ENCODE measurements at places on chromosomes 5 and 9.

DNA sequence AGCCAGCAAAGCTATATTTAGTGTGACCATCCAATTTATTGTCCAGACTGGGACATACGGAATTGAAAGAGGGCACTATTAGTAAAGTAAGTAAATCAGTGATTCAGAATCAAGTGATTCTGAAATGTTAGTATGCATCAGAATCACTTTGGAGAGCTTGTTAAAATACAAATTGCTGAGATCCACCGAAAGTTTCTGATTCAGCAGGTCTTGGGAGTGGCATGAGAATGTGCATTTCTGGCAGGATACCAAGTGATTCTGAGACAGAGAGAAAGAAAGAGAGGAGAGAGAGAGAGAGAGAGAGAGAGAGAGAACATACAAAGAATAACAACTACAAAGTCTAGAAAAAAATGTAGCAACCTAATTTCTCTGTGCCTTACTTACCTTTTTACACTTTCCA, 65.4 kb upstream of the ASTN2 start:
- DNase-seq = no peak

GRCh38 chr9:117535434-117535833, 120.6 kb upstream of the ASTN2 start:
- DNase-seq = no peak

- DNase-seq = no peak
Measured at GRCh38 chr9:34246453-34246852, 67.6 kb downstream of the UBAP1 start.

DNA sequence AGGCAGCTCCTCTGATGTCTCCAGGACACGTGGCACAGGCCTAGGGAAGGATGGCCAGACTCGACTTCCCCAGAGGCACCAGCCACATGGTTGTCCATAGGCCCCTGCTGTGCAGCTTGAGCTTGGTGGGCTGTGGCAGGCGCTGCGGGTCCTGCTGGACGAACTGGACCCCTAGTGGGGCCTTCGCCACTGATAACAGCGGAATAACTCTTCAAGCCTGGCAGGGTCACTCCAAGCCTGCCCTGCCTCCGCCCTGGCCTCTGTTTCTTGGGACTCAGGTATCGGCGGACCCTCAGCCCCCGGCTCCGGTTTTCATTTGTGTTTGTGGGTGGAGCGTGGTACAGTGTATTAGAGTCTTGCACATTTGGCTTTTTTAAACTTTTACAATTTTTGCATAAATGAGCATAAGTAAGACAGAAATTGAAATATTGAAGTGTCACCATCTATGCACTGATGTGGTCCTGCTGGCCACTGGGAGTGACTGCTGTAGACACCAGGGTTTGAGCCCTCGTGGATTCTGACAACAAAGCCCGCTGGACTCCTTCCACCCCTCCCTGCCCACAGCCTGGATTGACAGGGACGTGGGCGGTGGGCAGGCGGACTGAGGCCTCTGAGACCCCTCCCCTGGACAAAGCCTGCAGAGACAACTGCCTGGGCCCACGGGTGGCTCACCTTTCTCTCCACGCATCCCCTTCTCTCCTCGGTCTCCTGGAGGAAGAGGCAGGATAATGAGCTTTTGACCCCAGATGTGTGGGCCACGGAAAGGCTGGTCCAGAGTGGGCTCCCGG, 3.8 kb downstream of the FCN1 start:
- DNase-seq = no peak

DNA sequence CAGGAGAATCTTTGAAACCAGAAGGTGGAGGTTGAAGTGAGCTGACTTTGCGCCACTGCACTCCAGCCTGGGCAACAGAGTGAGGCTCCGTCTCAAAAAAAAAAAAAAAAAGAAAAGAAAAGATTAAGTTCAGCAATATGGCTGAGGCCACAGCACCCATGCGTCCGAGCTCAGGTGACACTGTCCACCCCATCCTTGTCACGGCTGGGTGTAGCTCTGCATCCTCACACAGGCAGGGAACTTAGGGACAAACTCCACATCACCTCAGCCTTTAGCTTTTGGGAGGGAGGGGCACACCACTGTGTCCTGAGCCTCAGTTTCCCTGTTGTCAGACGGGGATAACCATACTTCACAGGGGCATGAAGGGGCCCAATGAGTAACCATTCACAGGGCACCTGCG, 15.5 kb downstream of the FGD3 start:
- DNase-seq = no peak

GRCh38 chr5:147751156-147751830, 31.2 kb downstream of the JAKMIP2 start:
- DNase-seq = no peak

- no peak for DNase-seq
Measured at GRCh38 chr5:163089926-163090325, 347.5 kb upstream of the CCNG1 start.

GRCh38 chr5:9373571-9373970, 172.3 kb downstream of the SEMA5A start:
- no peak for DNase-seq

- no peak for DNase-seq
Measured at GRCh38 chr9:103281126-103281525, 286.0 kb downstream of the CYLC2 start.

DNA sequence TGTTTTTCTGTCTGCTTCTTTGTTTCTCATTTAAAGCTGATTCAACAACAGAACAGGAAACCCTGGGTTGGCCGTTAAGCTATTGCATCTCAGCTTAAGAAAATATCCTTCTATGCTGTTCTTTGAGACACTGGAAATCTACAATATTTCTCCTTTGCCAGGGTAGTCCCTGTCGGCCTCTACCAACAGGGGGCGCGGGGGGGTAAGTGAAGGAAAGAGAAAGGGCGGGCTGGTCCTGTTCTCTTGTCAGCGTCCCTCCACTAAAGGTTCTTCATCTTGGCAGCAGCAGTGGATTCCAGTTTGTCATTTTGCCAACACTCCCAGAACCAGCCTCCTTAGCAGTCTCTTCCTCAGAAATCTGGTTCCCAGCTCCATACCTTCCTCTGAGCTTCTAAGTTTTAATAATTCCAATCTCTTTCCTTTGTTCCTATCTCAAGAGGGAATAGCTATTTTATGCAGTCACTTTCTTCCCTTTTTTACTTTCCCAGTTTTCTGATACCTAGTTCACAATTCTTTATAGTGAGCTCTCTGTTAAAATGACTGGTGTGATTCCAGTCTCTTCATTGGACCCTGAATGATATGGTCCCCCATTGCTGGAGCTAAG, 222.3 kb downstream of the GLIS3 start:
- DNase-seq = peak; percentile 88

GRCh38 chr9:136173648-136174290, 31.2 kb downstream of the LHX3 start:
- DNase-seq = no peak

GRCh38 chr5:120088836-120089235, 375.3 kb upstream of the PRR16 start:
- no peak for DNase-seq

- DNase-seq = no peak
Measured at GRCh38 chr5:177354711-177355110, 3.0 kb upstream of the RGS14 start.

DNA sequence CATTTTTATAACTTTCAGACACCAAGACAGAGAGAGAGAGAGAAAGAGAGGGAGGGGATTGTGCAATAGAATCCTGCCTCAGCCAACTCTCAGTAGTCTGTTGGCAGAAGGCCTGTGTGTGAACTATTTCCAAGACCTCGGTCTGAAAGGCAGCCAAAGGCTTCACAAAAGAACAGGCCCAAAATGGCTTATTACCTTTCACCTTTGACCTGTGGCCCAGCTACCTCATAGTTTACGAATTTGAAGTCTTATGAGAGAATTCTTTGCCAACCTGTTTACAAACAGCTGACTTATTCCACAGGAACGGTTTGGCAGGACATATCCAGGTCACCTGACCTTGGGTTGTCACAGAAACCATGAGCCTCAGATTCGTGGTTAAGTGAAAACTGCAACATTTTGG, 48.6 kb downstream of the NR2F1-AS1 start:
- peak; percentile 32 for DNase-seq

GRCh38 chr9:89515416-89515815, 17.5 kb upstream of the SEMA4D start:
- no peak for DNase-seq

DNA sequence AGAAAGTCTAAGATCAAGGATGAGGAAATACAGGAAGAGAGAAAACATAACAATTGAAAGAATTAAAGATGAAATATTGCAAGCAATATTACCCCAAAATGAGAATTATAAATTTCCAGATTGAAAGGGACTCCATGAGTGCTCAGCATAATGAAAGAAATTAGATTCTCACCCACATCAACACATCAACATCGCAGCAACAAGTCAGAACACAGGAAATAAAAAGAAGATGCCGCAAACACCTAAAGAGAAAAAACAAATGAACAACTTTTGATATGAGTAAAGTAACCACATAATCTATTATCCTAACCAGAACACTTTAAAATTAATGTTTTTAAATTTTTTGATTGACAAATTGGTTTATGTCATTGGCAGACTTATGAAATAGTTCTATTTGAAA, 318.3 kb upstream of the PTGER4 start:
- DNase-seq = no peak

DNA sequence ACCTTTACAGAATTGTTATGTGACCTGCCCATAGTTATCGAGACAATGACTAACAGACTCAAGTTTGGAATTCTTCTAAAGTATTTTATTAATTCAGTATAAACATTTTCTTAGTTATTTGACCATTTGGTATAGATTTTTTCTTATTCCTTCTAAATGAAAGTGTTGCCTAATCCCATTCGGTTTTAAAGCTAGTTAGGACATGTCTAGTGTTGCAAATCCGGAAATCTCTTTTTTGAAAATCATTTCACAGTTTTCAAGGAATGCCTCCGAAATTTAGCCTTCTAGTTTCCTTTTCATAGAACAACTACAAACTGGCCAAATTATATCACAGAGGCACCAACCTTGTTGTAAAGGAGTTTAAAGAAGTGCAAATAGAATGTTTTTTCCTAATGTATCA, 171.8 kb downstream of the XRCC4 start:
- no peak for DNase-seq

- no peak for DNase-seq
Measured at GRCh38 chr9:33318225-33318624, 27.9 kb downstream of the NFX1 start.

- no peak for DNase-seq
Measured at GRCh38 chr5:127451096-127451495, 66.3 kb upstream of the PRRC1 start.

- DNase-seq = no peak
Measured at GRCh38 chr9:82254646-82255367, 266.2 kb downstream of the SPATA31D1 start.

GRCh38 chr5:136769093-136769492, 403.7 kb upstream of the TRPC7 start:
- no peak for DNase-seq

GRCh38 chr9:76634356-76635054, 129.7 kb upstream of the PCA3 start:
- no peak for DNase-seq

DNA sequence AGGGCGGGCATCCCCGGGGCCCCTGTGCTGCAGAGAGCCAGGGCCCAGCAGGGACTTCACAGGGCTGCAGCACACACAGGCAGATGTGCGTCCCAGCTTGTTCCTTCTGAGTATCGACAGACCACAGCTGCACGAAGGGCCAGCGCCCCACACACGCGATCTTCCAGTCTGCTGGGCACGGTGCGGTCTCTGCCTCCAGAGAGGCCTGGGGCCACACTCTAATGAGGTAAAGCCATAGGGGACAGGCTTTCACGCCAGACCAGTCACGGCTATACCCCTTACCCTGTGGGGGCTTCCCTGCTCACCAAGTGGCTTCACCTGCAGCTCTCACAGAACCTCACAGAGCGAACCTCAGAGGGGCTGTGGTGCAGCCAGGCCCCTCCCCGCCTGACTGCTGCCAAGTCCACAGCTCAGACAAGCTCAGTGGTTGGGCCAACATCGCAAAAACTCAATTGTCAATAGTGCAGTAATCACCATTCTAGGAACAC, 82.2 kb downstream of the SHB start:
- no peak for DNase-seq

- DNase-seq = no peak
Measured at GRCh38 chr9:96071076-96071814, 195.8 kb downstream of the ERCC6L2 start.

- DNase-seq = no peak
Measured at GRCh38 chr9:134519375-134520070, 122.1 kb upstream of the COL5A1 start.

DNA sequence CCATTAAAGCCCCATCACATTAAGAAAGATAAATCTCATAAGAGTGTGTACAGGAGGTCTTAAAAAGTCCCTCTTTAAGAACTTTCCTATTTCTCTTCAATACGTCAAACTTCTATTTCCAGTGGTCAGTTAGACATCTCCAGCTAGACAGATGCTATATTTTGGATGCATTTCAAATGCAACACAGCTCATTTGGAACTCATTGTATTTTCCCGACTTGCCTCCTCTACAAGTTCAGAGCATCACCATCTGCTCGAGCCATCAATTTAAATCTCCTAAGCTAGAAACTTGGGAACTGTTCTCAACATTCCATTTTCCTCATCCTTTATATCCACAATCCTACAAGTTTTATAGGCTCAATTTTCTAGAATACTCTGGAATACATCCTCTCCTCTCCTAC, 3.2 kb upstream of the UHRF2 start:
- no peak for DNase-seq

DNA sequence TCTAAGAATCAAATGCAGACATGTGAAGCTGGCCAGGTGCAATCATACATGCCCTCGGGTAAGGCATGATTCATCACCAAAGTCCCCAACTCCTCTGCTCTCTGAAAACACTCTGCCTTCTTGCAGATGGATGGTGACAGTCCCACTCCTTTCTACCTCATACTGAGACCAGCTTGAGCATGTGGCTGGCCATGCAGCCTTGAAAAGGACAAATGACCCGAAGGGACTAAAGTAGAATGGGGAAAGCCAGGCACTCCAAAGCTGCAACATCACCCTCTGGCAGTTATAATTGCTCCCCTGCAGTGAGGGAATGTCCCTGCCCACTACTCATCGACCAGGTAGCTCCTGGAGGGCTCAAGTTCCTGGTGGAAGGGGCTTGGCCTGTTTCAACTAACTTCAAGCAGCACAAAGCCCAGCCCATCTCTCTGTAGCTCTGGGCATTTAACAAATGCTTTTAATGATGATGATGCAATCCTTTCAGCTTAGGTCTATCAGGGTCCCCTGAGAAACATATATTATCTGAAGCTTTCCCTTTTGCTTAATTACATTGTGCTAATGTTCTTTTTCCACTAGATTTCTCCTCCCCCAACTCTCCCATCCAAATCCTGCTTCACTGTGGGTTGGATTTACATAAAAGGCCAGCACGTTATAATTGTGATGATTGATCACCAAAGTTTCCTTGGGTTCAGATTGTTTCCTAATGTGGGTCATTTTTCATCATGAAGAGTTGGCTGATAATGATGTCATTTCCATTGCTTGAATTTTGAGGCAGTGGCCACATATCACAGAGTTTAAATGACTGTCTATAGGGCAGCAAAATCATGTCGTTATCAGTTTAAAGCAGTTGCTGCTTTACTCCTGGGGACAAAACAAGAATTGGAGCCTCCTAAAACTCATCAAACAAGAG, 436.5 kb upstream of the SLC30A5 start:
- DNase-seq = no peak
